ENCODE measurements at places on chromosomes 2 and 18.

GRCh38 chr2:120875431-120875830 lies 139.8 kb downstream of the GLI2 start:
- DNase-seq, result no peak

DNA sequence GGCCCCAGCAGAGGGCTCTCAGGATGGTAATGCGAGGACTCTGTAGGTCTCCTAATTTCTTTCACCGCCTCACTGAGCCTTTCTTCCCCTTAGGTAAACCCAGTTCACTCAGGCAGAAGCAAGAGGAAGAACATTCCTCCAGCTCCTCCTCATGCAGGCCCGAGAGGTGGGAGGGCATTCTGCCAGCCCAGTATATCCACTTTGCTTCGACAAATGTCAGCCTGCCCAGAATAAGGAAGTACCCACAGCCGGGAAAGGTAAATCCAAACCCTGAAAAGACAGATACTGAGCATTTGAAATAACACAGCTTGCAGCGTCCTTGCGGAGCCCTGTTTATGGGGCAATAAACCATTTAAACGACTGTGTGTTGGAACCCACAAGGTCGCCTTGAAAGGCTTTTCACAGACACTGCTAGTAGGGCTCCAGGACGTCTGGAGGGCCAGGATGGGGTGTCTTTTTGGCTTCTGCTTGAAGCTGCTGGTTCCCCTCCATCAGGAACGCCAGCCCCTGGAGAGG lies 63.0 kb upstream of the STPG4 start:
- no peak for DNase-seq

DNA sequence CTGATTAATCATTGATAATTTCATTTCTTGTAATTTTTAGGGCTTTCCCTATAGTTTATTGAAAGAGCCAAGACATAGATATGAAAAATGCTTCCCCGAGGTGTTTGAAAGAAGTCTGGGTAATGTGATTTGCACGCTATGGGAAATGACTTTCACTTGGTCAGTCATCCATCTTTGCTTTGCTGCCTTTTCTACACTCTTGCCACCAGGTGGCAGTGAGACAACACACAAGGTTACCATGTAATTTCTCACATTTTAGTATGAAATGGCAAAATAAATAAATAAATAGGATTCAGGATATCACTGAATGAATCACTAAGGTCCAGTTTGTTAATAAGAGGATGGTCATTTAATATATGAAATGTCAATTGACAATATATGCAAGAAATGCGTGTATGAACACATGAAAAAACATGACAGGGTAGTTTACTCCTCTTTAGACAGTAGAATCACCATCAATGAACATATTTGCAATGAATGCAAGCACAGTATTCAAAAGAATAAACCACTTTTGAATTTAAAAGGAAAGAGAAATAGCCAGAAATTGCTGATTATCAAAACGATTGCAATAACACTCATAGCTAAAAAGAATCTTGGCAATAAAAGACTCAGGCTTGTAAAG lies 52.2 kb upstream of the KCNH7 start:
- no peak for DNase-seq

DNA sequence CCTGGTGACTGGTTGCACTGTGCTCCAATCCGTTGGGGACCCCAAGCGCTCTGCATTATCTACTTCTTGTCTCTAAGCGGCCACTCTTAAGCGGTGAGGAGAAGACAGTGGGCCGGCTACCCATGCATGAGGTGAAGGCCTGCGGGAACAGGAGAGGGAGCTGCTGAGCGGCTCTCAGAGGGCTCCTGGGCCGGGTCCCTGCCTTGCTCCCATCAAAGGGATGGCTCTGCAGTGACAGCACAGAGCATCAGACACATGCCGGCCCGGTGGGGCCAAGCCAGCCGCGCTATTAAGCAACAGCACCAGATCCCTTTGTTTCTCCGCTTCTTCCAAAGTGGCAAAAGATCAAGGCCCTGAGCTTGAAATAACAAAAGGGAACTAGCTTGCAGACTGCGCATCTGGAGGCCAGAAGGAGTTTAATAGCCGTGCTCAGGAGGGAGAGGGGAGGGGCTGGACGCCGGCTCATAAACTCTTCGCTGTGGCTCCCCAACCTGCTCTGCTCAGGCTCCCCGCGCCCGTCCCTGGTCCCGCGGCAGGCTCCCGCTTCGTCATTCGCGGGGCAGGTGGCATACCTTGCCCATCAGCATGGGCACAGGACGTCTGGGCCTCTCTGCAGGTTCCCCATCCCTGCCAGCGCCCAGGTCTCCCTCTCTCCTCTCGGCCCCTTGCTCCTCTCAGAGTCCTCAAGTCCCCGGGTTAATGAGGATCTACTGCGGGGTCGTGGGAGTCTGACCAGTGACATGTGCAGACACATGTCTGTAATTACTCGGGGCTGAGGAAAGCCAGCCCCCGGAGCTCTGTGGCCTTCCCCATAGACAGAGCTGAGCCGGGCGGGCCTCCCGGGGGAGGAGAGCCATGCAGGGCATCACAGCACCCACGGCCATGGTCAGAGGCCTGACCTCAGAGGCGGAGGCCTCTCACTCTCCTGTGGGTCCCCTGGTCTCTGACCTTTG lies 96.7 kb downstream of the ASB1 start:
- DNase-seq, result no peak

DNA sequence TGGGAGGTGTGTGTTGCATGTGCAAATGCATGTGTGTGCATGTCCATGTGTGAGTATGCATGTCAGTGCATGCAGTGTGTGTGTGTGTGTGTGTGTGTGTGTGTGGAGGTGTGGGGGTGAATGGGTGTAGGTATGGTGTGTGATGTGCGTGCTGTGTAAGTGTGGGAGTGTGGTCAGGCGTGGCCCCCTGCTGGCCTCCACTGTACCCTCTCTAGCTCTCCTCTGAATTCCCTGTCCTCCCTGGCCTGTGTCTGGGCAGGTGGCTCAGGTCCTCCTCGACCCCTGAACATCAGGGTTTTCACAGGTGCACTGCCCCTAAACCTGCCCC lies 230.2 kb downstream of the CELF4 start:
- no peak for DNase-seq

GRCh38 chr2:164178835-164179465 lies 442.3 kb downstream of the GRB14 start:
- no peak for DNase-seq

- no peak for DNase-seq
Measured at GRCh38 chr2:48883661-48884060, 128.1 kb upstream of the LHCGR start.

DNA sequence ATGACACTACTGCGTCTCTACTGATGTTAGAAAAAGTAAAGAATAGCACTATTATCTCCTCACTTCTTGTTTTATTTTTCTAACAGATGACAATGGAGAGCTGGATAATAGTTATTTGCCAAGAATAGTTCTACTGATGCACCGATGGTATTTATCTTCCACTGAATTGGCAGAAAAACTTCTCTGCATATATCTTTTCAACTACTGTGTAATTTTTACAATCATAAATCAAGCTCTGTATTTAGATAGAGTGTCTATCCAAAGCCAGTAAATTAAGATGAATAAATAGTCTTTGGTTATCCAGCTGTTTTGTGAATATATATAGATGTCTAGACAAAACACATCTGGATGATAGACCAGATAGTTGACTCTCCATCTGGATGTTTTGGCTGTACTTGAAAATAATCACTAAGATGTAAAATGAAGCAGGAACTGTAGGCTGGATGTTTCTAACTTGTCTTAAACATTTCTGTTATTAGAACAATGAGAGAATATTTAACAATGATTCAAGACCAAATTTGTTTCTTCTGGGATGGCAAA lies 40.1 kb downstream of the RASGRP3 start:
- no peak for DNase-seq

DNA sequence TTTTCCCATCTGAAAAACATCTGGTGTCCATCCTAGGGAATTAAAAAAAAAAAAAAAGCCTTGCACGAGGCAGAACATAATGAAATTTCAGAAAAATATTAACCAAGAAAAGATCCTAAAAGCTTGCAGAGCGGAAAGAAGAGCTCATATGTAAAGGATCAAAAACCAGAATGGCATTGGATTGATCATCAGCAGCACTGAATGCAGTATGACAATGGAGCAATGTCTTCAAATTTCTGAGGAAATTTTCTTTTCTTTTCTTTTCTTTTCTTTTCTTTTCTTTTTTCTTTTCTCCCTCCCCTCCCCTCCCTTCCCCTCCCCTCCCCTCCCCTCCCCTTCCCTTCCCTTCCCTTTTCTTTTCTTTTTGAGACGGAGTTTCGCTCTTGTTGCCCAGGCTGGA lies 21.3 kb upstream of the FAM117B start:
- no peak for DNase-seq

- no peak for DNase-seq
Measured at GRCh38 chr2:105104208-105104731, 66.4 kb downstream of the MRPS9 start.

DNA sequence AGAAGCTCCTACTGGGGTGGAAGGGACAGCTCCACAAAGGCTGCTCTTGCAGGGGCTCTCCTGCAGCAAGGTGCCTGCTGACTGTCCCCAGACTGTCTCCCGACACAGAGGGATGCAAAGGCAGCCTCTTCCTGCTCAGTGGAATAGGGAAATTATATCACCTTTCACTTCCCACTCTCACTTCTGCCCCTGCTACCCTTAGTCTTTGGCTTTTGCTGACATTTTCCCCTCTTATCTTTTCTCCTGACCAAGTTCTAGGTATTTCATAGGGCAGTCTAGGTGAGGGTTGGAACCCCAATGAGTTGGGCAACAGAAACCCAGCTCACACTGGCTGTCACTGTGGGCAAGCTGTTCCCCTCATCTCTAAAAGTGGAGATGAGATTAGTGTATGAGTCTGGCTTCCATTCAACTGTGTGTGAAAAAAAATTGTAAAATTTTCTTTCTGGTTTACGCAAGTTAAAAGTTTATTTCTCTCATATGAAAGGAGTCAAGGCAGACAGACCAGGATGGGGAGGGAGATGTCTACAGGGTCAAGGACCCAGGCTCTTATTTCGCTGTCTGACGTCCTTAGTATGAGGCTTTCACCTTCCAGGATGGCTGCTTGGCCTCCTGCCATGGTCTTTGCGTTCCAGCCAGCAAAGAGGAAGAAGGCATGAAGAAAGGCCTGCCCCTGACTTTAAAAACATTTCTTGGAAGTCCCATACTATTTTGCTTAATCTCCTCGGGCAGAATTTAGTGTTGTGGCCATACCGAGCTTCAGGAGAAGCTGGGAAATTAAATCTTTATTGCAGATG lies 7.5 kb upstream of the MOCOS start:
- no peak for DNase-seq

DNA sequence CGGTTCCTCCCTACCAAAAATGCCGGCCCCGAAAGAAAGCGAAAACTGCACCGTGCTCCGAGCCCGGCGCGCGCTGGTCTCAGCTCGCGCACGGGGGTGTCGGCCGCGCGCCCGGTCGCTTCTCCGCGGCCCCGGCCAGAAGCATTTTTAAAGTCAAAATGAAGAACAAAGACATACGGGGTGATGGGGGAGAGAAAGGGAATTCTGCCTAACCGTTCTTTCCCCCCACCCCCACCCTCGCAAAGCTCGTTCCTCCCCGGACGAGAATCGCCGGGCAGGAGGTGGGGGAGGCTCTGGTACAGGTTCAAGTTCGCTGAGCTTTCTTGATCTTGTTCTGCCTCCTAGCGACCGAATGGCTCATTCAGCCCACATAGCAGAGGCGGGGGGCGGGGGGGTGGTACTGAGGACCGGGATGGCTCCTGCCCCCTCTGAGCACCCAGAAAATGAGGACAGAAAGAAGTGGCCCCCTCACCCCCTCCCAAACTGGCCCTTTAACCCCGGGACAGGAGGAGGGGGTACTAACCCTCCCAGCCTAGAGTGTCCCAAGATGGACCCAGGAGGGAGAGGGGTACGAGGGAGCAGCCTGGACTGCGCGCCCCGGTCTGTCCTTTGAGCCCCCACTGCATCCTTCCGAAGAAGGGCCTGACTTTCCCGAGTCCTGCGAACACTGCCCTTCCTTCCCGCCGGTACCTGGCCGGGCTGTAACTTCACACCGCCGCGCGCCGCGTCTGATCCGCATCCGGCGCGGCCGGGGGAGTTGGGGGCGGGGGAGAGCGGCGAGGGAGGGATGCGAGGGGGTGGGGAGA lies 3.1 kb downstream of the BCL11A start:
- DNase-seq, result no peak

DNA sequence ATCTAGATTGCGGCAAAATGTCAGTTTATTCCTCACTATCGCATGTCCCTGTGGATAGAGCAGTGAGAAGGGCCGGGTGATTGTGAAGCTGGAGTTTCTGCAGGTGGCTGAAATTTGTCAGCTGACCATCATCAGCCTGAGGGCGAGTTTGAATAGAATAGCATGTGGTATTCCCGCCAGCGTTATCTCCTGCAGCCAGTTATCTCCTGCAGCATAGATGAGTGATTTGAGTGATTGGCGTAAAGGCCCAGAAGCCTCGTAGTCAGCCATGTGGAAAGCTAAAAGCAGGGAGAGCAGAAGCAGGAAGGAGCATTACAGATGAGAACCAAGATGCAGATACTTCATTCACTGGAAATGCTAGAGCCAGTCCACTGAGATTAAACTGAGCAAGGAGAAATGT lies 65.5 kb downstream of the CABLES1 start:
- no peak for DNase-seq

GRCh38 chr2:231680992-231681852 lies 27.1 kb upstream of the PTMA start:
- no peak for DNase-seq

- DNase-seq, result no peak
Measured at GRCh38 chr2:239467281-239467955, 66.6 kb upstream of the HDAC4 start.

DNA sequence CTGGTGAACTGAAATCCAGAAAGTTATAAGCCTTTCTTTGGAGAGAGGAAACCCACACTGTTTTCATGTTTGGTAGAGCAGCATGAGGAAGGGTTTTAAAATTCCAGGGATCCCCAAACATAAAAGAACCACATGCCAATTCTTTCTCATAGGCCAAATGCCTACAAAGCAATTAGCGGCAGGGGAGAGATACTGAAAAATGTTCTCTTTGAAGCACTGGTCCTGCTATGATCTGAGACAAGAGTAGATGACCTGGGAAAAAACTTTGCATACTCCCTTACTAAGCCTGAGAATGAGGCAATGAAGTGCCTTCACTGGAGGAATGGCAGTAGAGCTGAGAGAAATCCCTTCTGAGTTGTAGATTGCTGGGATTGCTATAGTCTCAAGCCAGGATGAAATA lies 1261.7 kb downstream of the DSC3 start:
- no peak for DNase-seq

DNA sequence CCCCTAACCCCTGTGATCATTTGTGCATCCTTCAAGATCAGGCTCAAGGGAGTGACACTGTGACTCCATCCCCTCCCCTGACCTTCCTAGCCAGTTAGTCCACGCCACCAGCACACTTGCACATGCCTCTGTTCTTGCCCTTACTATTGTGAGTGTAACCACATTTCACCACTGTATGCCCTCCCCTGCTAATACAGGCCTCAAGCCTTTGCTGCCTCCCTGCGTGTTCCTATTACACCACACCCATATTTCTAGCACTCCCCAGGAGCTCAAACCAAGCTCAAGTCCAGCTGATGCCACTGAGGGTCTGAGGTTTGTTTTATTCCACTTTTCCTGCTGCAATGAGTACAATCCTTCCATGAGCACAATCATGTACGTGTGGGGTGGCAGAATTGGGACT lies 288.9 kb upstream of the FBXO11 start:
- no peak for DNase-seq
